Activated CD8-positive, alpha-beta memory T cell treated with anti-CD3 and anti-CD28 coated beads for 48 hours (primary cell): ENCODE measurements at places on chromosomes 6 and 20.

- no peak for DNase-seq
Observed at GRCh38 chr20:19288061-19288460, 75.6 kb downstream of the SLC24A3 start.

DNA sequence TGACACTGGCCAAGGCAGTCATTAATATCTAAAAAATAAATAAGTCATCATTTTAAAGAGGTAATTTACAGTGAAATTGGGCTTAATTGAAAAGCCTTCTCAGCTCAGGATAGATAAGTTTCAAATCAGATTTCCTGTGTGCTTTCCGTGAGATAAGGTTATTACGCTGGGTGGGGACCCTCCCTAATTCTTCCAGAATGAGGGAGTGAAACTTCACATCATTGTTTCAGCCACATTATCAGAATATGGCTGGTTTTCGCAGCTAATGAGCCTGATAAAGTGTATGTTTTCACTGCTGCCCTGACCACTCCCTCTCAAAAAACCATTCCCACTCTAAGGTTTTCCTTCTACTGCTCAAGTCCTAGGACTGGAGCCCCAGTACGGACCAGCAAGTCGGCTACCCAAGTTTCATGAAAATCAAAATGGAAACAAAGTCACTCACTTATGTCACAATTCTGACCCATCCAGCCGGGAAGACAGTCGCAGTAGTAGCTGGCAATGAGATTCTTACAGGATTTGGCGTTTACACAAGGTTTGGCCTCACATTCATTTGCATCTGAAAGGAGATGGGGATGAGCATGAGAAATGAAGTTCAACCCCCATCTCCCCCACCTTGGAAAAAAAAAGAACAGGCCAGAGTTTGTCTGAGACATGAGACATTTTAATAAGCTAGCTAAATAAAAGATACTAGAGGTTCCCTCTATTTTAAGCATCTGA, 24.6 kb downstream of the JAG1 start:
- DNase-seq, result no peak

DNA sequence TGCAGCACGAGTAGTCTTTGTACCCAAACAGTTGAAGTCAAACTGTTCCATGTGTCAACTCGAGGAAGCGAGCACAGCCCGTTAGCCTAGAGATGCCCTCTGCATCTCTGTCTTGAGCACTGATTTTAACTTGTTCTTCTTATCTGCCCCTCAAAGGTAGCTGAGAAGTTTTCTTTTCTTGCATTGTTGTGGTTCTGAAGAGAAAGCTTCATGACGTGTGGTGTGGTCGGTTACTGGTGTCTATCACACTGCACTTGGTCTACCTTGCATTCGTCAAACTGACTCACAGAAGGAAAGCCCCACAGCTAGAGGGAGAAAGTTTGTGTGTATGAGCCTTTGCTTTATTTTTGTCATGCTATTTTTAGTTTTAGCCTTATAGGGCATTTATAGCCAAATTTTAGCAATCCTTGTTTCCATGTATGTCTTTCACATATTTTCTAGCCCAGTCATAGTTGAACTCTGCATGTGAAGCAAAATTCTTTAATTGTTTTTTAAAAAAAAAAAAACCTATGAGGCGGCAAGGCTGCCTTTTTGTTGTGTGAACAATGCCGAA, 115.1 kb downstream of the JAG1 start:
- peak; percentile 16 for DNase-seq

- no peak for DNase-seq
Observed at GRCh38 chr6:158086504-158087223, 81.4 kb downstream of the SERAC1 start.

GRCh38 chr20:40173872-40174271, 515.2 kb downstream of the MAFB start:
- no peak for DNase-seq

- no peak for DNase-seq
Observed at GRCh38 chr6:41408576-41408975, 73.2 kb downstream of the NCR2 start.

DNA sequence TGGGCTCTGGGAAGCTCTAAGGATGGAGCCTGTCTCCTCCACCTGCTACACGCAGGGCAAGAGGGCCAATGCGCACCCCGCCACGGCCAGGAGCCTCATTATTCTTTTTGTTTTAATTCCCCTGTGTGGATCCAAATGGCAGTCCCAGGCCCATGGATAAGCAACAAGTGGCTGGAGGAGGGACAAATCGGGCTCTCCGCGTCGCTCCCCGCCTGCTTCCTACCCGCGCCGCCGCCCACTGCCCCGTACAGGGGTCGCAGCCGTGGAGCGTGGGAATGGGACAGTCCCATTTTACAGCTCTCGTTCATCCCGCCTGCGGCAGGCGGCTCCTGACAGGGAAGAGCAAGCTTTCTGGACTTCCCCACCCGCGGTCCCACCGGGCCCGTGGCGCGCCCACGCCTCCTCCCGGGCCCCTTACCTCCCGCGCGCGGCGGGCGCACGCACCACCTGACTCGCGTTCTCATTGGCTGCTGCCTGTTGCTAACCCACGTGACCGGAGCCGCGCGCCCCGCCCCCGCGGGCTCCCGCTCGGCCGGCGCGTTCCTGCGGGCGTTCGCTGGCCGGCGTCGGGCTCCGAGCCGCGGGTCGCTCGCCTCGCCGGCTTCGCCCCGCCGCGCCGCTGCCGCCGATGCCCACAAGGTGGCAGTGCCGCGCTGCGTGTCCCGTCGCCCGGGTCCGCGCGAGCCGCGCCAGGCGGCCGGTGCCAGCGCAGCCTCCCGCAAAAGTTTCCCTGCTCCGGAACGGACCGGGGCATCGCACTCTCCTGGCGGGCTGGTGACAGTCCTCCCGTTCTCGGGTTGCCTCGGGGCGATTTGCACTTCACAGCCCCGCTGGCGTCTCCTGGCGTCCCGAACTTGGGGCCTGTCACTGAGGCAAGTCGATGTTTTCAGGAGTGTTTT, 93.3 kb downstream of the CD83 start:
- peak; percentile 90 for DNase-seq

GRCh38 chr6:110357298-110357663, 868 bp downstream of the METTL24 start:
- no peak for DNase-seq

DNA sequence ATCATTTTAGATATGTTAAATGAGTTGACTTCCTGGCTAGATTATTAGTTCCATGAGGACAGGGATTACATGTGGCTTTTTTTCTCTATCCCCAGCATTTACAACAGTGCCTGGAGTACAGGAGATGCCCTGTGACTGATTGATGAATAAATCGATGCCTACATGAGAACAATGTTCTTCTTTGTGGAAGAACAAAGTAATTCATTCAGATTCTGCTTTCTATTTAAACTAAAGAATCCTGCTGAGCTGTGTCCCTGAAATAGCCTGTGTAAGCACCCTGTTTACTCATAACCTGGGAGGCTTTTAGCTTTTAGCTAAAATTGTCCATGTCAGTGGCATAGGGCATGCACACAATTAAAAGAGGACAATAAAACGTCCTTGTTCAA, 125.1 kb upstream of the BTBD3 start:
- no peak for DNase-seq

DNA sequence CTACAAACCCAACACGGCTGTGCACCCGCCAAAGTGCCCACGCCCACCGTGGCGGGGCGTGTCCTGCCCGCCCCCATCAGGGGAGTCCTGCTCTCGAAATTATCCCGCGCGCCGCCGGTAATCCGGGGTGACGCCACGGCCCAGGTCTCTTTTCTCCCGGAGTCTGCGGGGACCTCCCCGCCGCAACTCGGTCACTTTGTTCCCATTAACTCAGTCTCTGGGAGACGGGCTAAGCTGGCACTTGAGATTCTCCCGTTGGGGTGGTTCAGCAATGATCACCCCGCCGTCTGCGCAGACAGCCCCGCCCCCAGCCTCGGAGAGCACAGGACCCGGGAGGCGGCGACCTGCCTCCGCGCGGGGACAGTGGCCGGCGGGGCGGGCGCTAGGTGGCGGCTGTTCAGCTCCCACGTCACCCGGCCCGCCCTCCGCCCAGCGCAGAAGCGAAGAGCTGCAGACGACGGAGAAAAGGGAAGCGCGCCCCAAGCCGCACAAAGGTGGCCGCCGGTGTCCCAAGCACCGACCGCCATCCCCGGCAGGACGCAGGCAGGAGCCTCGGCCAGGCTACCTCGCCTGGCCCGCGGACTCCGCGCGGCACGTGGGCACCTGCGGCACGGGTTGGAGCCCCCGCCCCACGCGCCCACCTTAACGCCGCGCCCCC, 31.5 kb downstream of the SF3B5 start:
- DNase-seq, result peak; percentile 67

- no peak for DNase-seq
Observed at GRCh38 chr6:3015144-3015543, 15.4 kb downstream of the NQO2 start.

GRCh38 chr6:26118999-26119398, 31.8 kb downstream of the HFE start:
- no peak for DNase-seq

- DNase-seq, result no peak
Observed at GRCh38 chr20:24853916-24854315, 95.2 kb upstream of the CST7 start.

DNA sequence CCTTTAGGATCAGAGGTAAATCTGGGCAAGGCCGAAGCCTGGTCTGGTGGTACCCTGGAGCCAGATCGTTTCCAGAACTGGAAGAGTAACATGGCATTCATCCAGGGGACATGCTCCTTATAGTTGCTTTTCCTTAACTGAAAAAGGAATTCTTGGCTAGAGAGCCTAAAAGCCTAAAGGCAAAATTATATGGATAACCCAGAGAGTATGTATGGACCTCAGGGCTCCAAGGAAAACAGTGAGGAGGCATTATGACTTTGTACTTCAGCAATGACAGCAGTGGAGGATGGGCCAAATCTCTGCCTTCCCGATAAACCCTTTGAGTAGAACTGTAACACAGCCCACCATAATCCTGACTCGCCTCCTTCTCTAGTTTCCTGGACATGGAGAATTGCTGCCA, 29.3 kb downstream of the ARHGAP18 start:
- no peak for DNase-seq

DNA sequence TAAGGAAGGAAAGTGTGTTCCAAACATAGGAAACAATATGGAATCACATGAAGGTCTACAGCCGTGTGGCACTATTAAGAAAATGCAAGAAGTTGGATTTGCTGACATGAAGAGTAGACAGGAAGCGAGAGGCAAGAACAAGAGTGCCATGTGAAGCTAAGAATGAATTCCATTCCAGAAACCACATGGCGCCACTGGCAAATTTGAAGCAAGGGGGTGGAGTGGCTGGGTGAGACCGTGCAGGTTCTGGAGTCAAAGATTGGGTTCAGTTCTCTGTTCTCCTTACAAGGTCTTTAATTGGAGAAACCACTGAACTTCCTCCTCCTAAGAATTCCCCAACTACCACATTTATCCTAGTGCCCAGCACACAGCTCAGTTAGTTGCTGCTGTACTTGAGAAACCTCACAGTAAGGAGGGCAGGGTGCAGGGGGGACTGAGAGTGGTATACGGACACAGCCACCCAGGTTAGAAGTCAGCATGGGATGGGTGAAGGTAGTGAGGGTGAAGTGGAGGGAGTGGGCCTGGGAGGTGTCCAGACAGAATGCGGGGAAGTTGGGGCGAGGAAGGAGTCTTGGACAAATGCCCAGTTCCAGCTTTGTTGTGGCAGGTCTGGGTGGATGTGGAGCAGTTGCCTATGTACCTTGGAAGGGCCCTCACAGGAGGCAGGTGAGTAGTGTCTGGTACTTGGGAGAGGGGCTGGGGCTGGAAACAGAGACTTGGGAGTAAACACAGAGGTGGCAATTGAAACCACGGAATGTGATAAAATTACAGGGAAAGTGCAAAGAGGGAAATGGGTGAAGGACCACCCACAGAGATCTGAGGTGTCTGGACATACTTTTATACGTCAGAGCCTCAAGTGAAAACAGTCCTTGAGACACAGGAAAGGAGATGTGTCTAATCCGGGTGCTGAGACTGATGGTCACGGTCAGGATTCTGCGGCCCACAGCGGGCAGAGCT, 14.3 kb downstream of the LYRM4 start:
- DNase-seq, result no peak

GRCh38 chr6:36119209-36119608, 11.1 kb upstream of the MAPK13 start:
- no peak for DNase-seq

DNA sequence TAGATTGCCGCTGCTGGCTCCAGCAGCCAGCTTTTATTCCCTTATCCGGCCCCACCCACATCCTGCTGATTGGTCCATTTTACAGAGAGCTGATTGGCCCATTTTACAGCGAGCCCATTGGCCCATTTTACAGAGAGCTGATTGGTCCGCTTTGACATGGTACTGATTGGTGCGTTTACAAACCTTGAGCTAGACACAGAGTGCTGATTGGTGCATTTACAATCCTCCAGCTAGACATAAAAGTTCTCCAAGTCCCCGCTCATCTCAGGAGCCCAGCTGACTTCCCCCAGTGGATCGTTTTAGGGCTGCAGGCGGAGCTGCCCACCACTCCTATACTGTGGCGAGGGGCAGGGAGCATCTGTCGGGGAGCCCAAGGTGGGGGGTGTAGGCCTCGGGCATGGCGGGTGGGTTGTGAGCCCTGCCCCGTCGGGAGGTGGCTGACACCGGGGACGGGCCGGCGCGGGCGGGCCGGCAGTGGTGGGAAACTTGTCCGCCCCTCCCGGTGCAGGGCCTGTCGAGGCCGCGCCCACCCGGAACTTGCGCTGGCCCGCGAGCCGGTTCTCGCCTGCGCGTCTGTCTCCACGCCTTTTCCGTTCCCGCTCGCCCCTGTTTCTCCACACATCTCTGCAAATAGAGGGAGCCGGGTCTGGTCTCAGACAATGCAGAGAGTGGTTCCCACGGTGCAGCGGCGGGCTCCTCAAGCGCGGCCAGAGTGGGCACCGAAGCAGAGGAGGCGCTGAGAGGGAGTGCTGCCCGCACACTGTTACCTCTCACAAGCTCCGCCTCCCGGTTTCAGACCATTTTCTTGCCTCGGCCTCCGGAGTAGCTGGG, 86.1 kb upstream of the STMND1 start:
- DNase-seq, result no peak

- DNase-seq, result no peak
Observed at GRCh38 chr6:129517288-129517687, 192.7 kb downstream of the ARHGAP18 start.

- no peak for DNase-seq
Observed at GRCh38 chr6:49462599-49462926, 490 bp downstream of the MMUT start.

GRCh38 chr20:5660346-5660745, 89.9 kb upstream of the SHLD1 start:
- no peak for DNase-seq

- no peak for DNase-seq
Observed at GRCh38 chr6:7142918-7143475, 35.2 kb downstream of the RREB1 start.

GRCh38 chr20:11585752-11586352, 331.8 kb upstream of the BTBD3 start:
- DNase-seq, result no peak

GRCh38 chr20:60653111-60653845, 598.8 kb upstream of the CDH4 start:
- DNase-seq, result no peak
